ENCODE measurements at places on chromosomes 5 and 9.
A peak's percentile ranks its signal among the peaks of the same experiment; 100 is the strongest.

DNA sequence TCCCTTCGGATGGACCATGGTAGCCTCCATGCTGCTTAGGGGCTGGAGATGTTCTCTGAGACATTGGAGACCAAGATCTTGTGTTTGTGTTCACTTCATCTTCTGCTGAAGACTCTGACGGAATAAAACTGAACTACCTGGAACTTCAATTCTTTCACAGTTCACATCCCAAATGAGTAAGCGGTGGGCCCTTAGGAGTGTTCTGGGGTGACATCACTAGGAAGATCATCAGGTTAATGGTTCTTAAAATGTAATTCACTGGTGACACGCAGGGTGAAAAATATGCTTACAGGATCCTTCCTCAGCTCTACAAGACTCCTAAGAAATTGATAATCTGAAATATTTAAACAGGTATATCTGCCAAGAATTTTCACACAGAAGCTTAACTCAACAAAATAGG lies 561.5 kb downstream of the SEMA5A start:
- DNase-seq = no peak

DNA sequence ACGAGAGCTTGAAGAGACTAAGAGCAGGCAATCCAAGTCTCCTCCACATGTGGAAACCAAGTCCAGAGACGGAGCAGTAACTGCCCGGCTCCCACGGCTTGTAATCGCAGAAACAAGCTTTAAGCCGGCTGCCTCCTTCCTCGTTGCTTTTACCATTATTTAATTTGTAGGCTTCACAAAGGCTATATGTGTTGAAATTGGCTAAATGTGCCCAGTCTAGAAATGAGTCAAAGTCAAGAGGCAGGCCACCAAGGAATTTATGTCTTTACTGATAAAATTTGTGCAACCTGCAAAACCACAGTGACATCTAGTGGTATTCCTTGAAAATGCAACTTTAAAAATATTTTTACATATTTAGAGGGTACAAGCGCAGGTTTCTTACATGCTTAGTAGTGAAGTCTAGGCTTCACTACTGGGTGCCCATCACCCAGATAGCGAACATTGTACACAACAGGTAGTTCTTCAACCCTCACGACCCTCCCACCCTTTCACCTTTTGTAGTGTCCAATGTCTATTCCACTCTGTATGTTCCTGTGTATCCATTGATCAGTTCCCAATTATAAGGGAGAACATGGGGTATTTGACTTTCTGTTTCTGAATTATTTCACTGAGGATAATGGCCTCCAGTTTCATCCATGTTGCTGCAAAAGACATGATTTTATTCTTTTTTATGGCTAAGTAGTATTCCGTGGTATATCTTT lies 33.5 kb upstream of the EBF1 start:
- no peak for DNase-seq

- no peak for DNase-seq
Measured at GRCh38 chr5:127867022-127867783, 164.0 kb downstream of the CCDC192 start.

DNA sequence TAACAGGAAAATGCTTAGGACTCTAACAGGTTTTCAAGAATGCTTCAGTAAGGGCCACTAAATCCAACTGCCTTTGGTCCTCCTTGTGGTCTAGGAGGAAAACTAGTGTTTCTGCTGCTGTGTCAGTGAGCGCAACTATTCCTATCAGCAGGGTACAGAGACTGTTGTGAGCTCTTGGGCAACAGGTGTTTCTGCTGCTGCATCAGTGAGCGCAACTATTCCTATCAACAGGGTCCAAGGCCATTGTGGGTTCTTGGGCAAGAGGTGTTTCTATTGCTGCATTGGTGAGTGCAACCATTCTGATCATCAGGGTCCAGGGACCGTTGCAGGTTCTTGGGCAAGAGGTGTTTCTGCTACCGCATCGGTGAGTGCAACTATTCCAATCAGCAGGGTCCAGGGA lies 256.3 kb downstream of the CDH10 start:
- DNase-seq = no peak

- no peak for DNase-seq
Measured at GRCh38 chr9:84138541-84138940, 157.9 kb downstream of the RMI1 start.

DNA sequence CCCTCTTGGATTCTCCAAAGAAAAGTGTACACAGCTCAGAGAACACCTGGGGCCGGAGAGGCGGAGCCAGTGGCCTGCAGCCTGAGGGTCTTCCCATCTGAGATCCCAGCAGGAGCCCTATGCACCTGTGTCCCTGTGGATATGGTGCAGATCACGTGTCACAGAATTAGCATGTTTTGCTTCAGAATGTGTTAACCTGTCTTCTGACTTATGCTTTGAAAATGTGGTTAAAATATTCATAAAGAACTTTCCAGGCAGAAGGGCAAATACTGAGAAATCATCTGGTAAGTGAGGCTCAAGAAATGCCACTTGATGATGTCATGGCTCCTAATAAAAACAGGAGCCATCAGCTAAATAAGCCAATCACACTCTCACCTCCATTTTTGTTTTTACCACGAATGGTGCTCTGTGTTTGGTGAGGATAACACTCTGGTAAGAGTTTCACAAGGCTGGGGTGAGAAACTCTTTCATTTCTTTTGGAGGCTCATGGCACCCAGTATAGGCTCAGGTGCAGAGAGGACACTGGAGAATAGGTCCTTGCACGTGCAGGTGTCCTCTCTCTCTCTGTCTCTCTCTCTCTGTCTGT lies 279.8 kb downstream of the FSTL4 start:
- DNase-seq = no peak

DNA sequence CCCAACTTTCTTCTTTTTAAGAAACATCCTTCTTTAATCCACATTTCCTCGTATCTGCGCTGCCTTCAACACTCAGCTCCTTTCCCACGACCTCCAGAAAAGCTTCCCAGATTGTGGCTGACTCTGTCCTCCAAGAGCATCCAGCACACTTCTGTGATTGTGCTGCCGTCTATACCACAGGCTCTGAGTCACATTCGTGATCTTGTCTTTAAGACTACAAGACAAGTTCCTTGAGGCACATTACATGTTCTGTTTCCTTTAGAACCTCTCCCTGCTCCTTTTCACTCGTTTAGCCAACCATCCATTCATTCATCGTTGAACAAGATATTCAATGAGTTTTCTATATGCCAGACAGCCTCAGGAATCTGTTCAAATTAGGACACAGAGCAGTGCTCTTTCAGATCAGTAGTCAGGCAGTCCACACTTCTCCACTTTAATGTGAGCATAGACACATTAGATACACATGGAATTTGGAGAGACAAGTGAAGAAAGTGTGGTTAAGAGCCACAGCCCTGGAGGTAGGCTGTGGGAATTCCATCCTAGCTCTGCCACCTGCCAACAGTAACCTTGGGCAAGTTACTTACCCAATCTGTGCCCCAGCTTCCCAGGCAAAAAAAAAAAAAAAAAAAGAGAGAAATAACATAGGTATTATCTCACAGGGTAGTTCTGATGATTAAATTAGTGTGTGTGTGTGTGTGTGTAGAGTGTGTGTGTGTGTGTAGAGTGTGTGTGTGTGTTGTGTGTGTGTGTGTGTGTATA lies 18.9 kb downstream of the WHRN start:
- no peak for DNase-seq

DNA sequence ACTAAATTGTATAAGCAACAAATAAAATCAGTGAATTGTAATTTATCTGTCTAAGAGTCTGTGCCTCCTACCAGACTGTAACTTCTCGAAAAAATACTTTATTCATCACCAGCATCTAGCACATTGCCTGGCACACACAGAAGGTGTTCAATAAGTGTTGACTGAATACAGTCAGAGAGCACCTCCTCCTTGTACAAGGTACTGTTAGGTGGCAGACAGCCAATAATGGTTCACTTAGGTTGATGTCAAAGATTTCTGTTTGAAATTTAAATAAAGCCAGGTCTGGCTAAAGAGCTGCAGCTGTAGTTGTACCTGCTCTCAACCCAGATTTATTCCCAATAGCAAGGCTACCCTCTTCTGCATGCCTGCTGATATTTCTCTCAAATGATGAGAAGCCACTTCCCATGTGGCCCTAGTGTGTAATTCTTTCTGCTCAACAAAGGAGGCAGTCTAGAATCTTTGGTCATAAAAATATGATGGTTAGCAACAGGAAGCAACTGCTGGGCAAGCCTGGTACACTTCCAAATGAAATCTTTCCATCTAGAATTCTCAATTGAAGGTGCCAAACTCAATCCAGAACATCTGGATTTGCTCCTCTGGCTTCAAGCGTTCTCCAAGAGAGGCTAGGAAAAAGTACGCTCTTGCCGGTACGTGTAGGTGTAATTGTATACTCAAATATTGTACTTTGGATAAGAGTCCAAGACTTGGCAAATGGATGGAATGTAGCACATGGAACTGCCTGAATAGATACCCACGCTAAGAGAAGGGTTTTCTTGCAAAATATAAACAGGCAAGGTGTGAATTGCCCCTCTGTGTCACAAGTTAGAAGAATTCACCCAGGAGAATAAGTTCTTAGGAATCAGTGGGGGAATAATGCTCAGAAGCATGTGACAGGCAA lies 95.6 kb downstream of the NR6A1 start:
- no peak for DNase-seq

- no peak for DNase-seq
Measured at GRCh38 chr5:125465703-125466102, 719.3 kb upstream of the ZNF608 start.

- DNase-seq = no peak
Measured at GRCh38 chr5:174550026-174550425, 174.4 kb upstream of the MSX2 start.

DNA sequence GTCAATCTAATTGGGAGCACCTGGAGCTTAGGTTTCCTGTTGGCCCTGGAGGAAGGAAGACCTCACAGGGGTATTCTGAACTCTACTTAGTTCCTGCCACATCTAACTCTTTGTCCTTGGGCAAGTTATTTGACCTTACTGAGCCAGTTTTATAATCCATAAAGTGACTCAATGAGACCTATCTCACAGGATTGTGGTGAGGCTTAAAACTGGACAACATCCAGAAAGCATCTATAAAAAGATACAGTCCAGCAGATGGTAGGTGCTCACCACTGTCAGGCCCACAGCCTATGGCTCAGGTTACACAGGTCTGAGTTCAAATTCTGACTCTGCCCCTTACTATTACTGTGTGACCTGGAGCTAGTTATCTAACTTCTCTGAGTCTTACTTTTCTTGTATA lies 23.3 kb downstream of the KCNV2 start:
- no peak for DNase-seq

DNA sequence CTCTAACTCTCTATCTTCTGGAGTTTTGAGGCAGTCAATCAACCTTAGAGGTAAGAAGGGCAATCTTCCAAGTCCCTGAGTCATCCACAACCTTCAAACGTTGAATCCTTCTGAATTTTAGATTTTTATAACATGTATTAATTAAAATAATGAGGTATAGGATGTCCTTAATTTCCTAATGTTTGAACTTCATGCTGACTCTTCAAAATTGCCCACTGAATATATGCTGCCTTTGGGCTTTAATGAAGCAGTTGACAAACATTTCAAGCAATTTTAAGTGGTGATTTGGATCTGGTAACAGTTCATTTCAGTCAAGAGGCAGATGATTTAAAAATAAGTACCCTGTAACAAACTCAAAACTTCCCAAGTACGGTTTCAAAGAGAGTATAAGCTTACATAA lies 26.0 kb downstream of the ERP44 start:
- no peak for DNase-seq

DNA sequence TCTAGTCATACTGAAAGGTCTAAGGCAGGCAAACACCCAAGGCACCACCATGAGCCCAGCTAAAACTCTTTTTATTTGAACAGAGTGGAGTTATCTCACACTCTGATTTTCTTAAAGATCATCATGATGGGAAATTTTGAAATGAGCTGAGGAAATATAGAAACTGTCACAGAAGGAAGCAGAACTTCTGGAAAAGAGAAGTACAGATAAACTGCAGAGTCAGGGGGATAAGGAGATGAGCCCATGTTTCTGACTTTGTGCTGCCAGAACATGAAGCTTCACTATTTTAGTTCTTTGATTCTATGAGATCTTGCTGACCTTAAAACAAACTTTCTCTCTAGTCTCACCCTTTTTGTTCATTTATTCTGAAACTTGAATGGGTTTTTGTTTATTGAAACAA lies 406.5 kb upstream of the EDIL3 start:
- no peak for DNase-seq

GRCh38 chr9:31839273-31839672 lies 545.2 kb upstream of the ACO1 start:
- no peak for DNase-seq

- DNase-seq = no peak
Measured at GRCh38 chr9:20397348-20397747, 225.0 kb downstream of the MLLT3 start.

GRCh38 chr9:38119560-38120236 lies 50.7 kb upstream of the SHB start:
- DNase-seq = no peak

DNA sequence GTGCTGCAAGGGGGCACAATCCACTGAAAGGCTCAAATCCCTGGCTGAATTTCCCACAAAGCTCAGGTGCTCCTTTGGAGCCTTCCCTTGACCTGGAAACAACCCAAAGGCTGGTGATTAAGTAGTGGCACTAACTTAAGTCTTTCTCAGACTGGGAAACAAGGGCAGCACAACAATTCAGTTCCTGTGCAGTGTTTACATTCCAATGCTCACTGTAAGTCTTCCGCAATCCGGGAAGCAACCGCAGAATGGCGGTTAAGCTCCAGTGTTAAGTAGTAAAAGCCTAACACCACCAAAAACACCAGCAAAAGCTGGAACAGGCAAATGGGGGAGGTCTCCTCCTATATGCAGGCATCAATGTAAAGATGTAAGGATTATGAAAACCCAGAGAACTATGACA lies 117.2 kb downstream of the TRPM3 start:
- DNase-seq = no peak

- no peak for DNase-seq
Measured at GRCh38 chr5:145768863-145769262, 66.3 kb downstream of the PRELID2 start.

DNA sequence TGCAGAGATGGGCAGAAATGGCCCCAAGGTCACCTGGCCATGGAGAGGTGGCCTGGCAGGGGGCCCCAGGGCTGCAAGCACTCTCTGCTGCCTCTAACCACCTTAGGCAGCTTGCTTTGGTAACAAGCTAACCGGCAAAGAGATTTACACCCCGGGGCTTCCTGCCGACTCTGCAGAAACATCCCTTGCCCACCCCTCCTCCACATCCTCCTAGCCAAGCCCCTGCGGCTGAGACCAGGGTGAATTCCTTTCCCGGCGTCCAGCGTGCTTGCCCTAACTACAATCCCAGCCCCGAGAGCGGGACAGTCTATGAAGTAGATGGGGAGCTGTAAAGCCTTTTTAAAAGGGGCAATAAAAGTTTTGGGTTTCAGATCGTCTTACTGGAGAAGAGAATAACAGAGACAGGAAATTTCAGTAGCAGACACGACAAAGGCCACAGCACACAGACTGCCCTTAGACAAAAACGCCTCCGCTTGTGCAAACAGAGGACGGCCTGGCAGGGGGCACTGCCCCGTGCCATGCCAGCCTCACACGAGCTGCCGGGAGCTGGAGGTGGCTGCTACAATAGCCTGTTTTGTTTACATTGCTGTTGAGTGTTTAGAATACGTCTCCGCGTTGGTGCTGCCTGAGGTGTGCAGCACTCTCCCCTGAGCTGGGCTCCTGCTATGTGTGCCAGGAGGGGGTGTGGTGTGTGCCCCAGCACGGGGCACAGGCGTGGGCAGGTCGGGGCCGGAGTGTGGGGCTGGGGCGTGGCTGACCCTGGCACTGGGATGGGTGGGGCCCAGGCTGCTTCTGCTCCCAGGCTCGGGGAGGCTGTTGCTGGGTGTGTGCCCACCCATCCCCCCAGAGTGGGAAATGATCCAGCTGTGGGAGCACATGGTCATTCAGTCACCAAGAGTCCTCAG lies 15.3 kb downstream of the MYMK start:
- peak; percentile 12 for DNase-seq

- no peak for DNase-seq
Measured at GRCh38 chr9:72935595-72935994, 17.3 kb downstream of the ALDH1A1 start.
